ENCODE measurements at places on chromosomes 11 and 22.
A peak's percentile ranks its signal among the peaks of the same experiment; 100 is the strongest.

DNA sequence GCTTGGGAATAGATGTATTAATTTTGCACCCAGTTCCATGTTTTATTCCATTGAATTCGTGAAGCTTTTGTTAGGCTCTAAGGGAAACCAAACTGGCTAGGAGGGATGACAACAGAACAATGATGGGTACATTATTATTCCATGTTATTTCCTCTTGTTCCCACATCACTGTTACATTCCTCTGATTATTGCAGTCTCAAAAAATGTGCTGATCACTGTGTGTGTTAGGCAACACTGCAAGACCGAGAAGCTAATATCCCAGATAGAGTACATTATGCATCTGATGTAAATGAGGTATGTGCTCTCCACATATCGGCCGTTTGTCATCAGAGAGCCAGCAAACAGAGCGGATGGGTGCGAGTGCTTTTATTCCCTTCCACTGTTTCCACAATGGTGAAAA lies 327.9 kb downstream of the SOX6 start:
- DNase-seq = no peak

- DNase-seq = no peak
Observed at GRCh38 chr11:1377231-1377780, 12.4 kb upstream of the BRSK2 start.

DNA sequence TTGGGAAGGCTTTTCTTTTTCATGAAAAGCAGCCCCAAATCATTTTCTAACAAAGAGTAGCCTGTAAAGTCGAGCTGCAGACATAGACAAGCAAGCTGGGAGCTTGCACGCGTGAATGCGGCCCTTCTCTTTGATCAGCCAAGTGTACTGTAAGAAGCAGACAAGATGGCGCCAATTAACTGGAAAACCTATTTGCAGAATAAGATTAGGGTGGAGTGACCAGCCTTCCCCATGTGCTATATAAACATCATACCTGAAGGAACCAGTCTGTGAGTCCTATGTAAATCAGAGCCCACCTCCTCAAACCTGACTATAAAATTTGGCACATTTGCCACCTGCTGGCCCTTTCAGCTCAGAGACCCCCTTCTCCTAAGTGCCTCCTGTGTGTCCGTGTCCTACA lies 982.7 kb downstream of the OPCML start:
- DNase-seq = no peak

GRCh38 chr22:42937164-42937843 lies 77.6 kb downstream of the PACSIN2 start:
- DNase-seq = peak; percentile 21

- DNase-seq = no peak
Observed at GRCh38 chr11:56624661-56625110, 10.0 kb upstream of the OR5M1 start.

DNA sequence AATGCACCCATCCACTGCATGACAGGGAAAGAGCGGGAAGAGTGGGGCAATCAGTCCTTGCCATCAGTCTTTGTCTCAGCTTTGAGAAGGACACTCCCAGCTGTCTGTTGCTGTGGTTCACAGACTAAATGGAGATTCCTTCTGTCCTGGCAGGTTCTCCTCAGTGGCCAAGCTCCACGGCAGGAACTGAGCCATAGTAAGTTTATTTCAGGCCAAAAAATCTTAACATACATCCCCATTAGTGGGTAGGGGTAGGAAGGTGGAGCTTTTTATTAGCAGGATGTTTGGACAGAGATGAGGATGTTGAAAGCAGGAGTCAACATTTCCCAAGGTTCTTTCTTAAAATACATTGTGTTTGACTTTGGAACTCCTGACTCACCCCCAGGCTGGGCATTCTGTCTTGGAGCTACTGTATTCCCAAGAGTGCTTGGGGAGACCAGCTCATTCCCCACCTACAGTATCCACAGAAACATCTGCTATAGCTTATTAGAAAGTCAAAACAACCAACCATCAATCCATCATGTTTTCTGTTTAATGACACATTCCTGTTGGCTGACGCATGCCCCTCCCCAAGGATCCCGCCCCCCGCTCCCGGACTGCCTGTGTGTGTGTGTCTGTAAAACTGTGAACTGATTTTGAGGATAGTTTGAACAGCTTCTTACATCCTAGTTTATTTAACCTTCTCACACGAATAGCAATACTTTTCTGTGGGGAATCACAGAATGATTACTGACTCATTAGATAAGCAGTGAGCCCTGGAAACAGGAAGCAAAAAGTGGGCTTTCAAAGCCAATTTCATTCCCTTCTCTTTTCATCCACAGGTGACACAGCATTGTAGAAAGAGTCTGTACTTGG lies 109.5 kb downstream of the CCDC81 start:
- DNase-seq = no peak

DNA sequence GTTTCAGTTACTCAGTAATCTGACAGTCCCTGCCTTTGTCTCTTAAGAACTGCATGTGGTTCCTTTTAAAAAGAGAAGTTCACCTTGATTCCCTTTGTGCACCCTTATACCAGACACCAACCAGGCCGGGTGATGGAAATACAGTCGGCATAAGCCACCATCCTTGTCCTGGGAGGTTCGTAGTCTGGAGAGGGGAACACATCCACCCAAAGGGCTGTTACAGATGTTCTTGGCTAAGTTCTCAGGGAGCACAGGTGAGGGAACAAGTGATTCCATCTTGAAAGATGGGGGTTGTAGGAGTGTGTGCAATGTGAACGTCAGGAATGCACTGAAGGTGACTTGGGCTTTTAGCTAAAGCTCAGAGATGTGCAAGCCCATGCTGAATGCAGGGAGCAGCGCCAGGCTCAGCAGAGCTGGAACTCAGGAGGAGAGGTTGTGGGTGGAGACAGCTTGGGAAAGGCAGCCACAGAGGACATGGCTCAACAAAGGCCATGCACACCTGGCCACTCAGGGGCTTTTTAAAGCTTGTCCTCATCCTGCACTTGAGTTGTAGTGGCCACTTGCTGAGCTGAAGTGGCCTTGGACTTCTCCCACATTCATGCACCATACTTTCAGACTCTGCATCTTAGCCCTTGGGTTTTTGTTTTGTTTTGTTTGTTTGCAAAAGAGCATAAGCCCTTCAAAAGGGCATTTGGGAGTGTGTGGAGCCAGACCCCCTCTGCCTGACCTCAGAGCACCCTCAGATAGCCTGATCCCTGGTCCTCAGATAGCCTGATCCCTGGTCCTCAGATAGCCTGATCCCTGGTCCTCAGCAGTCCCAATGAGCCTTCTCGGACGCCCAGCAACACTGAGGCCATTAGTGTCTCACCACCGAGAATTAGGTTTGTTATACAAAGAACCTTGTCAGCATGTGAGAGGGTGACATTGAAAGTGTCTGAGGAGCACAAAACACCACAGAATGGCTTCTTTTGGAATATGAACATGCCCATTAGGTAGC lies 12.7 kb upstream of the TMA7B start:
- DNase-seq = no peak

- no peak for DNase-seq
Observed at GRCh38 chr11:127506647-127507046, 506.1 kb upstream of the KIRREL3 start.

- no peak for DNase-seq
Observed at GRCh38 chr11:114099392-114100178, 40.1 kb downstream of the ZBTB16 start.

DNA sequence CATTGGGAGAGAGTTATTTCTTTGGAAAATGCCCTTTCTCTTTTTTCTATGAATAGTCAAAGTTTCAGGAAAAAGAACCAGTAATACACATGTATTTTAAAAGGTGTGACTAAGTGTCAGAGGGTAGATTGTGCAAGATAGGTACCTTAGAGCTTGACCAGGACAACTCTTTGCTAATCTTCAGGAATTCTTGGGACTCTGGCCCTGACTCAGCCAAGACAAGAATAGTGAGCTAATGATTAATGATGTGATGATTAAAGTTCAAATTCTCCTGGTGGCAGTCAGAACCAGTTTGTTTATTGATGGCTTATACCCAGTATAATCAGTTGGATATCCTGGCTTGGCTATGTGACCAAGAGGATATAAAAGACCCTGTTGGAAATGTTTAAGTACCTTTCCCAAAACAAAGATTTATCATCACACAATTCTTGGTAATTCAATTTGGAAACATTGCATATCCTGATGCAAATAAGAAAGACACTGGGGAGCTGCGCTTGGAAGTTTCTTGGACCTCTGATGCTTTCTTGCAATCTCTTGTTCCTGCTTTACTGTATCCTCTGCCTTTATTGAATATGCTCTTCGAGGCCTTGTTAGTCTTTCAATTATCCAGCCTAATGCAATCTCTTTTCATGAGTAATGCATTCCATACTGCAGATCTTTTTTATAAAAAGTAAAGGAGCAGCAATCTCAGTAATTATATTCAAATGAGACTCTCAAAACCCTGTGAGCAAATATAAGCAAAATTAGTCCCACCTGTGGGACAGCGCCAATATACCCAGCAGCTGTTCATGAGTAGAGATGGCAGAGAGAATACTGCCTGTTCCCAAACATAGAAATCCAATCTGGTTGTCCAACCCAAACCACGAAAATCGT lies 48.0 kb upstream of the CEP126 start:
- DNase-seq = no peak

DNA sequence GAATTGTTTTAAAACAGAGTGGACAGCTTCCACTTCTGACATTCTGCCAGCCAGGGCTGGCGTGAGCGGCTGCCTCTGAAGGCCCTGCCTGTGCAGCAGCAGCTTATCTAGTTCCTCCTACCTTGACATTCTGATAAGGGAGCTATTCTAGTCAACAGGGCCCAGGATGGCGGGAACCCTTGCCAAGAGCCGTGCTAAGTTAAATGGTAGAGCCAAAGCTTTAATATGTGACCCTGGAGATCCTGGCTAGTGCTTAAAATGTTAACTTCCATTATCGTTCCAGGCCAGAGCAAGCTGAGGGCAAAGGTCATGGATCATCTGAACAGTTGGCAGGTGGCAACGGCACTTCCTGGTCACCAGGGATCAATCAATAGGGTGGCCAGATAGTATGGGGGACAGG lies 3.5 kb downstream of the KCNJ5 start:
- DNase-seq = no peak

- DNase-seq = no peak
Observed at GRCh38 chr11:6755303-6755952, 16.3 kb downstream of the OR2AG2 start.

DNA sequence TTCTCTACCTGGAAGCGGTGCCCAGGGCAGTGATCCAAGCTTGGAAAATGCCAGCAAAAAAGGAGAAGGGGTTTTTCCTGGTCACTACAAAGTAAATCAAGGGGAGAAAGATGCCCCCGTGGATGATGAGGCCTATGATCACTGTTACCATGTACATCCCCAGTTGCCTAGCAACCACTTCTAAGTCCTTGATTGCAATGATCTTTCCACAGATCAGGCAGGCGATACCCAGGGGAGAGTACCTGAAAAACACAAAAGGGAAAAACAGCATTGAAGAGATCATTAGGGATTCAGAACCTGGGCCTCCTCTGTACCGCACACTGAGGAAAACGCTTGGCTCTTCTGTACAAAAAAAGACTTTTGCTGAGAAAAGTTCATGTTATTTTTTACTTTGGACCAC lies 127.1 kb downstream of the SLC1A2 start:
- DNase-seq = no peak

DNA sequence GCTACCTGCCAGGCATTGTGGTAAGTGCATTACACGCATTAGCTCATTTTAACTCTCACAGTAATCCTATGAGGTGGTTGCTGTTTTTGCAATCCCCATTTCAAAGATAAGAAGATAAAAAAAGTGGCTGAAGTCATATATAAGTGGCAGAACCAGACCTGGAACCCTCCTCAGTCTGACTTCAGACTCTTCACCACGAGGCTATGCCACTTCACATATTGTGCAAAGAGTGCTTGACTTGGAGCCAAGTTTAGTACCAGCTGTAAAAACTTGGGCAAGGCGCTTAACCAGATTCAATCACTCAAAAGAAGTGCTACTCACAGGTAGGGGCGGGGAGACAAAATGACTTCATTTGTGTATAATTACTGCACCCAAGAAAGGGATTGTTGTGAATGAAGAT lies 15.3 kb downstream of the BPIFC start:
- no peak for DNase-seq

DNA sequence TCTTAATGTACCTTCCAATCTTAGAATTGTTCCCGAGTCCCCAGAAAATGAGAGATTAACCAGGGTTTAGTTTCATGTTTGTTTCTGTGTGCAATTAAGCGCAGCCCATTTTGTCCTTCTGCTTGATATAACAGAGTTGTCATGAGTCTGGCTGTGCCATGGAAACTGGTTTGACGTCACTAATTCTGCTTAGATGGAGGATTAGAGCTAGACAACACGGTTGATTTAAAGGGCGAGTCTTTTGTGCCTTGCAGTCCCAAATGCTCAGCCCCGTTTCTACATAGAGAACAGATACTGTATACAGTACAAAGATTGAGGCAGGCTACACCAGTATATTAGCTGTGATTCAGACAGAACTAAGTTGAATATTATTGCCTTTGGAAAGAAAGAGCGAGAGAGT lies 45.5 kb upstream of the ALKBH3 start:
- no peak for DNase-seq

DNA sequence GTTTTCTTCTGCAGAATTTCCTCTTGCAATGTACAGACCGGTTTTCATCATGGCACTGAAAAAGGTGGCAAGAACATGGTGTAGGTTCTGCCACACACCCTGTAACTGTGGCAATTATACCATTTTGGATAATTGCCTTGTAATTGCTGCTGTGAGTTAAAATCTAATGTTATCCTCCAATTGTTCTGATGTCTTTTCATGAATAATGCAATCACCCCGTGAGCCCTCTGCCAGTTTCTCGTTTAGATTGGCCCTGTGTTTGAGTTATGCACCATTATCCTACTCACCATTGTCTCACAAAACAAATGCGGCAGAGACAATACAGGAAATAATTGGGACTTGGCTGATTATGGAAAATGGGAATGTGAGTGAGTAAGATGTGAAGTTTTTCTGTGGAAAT lies 61.8 kb upstream of the MTNR1B start:
- no peak for DNase-seq

DNA sequence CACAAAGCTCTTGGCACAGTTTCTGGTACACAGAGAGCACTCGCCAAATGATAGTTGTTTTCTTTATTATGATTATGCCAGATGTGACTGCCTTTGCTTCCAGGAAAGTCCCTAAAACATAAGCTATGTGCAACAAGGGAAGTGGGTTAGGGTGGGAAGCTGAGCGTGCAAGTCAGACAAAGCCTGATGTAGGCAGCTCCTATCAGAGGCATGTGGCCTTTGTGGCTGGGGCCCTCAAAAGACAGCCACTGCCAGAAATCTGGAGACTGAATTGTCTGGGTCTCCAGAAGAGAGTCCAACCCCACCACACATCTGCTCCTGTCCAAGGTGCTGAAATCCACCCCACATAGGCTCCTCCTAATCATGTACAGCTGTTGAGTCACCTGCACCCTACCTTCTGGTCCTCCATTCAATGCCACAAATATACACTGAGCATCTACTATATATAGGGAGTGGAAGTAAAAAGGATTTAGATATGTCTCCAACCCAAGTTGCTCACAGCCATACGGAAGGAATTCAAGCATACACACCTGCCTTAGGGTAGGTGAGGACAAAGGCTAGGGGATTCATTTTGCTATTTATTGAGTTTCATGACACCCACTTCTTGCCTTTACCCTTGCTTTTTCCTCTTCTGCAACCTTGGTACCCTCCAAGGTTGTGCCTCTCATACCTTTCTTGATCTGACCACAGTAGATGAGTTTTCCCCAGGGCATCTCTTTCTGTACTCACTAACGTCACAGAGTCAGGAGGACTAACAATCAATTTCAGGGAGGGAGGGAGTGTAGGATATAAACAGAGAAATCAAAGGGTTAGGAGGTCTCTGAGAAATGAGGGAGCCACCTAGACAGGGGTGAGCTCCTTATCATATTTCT lies 12.4 kb downstream of the SEC14L3 start:
- DNase-seq = no peak

GRCh38 chr11:35606206-35606605 lies 12.1 kb upstream of the FJX1 start:
- no peak for DNase-seq

All from activated T-helper 2 cell treated with anti-CD3 and anti-CD28 coated beads, Interferon-gamma antibody, Interleukin-2, Interleukin-4, amounts not matched to agents 10 μg/mL and 5 μg/mL and 100 μg/mL, durations not matched to agents 14 hours and 24 hours and 36 hours (primary cell).